ENCODE measurements at places on chromosomes 7 and 10.

GRCh38 chr7:150737265-150738055 lies at the start of gene GIMAP5:
Gene GIMAP5 (plus strand): TSS chr7:150737418. CDS start chr7:150740885, 3,467 bp downstream.
- DNase-seq: no peak

DNA sequence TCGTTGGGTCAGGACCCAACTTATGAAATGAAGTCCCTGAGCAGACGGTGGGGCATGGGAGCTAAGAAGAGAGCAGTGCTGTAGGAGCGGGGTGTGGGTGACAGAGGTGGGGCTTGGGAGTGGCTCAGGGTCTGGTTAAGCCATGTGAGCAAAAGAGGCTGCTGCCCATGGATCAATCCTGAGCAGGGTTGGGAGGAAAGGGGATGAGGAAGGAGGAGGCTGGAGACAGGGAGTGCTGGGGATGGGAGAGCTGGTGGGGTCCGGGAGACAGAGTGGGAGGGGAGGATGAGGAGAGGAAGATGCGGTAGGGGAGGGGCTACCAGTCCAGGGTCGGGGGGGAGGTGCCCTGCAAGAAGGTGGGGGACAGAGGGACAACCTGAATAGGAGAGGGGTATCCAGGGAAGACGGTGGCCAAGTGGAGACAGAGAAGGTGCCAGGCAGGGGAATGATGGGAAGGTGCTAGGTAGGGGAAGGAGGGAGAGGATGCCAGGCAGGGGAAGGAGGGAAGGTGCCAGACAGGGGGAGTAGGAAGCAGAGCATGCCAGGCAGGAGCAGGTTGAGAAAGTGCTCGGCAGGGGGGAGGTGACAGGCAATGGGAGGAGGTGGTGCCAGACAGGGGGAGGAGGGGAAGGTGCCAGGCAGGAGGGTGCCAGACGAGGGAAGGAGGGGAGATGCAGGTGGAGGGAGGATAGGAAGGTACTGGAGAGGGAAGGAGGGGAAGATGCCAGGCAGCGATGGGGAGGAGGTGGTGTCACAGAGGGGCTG lies 27.5 kb upstream of the SMARCD3 start:
- no peak for DNase-seq

DNA sequence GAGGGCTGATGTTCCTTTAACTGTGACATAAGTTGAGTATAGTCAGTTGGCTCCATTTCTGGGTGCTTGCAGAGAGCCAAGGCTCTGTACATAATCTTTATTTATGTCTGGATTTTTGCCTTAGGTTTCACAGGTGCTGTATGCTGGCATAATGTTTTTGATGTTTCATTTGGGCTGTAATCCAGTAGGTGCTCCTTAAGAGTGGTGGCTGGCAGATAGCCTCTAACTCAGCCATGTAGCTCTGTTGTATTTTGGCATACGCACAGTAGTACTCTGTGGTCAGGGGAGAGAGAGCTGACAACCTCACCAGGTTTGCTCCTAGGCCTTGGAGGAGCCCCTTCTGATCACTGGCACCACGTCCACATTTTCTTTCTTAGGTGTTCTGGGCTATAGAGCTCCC lies 61.1 kb downstream of the RNF133 start:
- no peak for DNase-seq

DNA sequence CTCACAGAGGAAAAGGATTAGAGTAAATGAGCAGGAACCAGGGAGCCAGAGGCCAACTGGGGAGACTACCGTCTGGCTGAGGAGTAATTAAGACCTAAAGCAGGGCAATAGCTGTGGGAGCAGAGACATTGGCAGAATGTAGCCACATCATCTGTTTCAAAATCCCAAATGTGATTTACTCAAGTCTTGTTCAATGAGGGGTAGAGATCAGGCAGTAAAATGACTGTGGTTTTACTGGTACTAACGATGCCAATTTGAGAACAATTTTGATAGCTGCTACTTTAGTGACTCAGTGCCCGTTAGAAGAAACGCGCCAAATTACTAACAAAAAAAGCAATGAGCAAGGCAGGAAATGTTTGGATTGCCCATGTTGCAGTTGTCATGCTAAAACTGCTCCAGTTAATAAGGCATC lies 12.7 kb upstream of the MIOS start:
- DNase-seq: peak; percentile 30

DNA sequence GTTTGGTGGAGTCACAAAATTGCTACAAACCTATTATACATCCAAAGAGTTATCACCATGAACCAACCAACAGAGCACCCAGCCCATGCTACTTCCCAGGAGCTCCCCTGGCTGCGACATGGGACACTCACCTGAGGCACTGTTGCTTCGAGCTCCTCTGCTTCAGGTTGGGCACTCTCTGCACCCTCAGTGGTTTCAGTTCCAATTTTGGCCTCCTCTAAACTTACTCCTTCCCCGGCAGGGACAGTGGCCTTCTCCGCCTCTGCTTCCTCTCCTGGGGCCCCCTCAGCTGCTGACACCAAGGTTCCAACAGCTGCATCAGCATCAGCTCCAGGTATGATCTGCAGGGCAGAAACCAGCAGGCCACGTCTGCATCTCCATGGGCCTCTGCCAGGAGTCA lies 120.4 kb upstream of the TARP start:
- no peak for DNase-seq

DNA sequence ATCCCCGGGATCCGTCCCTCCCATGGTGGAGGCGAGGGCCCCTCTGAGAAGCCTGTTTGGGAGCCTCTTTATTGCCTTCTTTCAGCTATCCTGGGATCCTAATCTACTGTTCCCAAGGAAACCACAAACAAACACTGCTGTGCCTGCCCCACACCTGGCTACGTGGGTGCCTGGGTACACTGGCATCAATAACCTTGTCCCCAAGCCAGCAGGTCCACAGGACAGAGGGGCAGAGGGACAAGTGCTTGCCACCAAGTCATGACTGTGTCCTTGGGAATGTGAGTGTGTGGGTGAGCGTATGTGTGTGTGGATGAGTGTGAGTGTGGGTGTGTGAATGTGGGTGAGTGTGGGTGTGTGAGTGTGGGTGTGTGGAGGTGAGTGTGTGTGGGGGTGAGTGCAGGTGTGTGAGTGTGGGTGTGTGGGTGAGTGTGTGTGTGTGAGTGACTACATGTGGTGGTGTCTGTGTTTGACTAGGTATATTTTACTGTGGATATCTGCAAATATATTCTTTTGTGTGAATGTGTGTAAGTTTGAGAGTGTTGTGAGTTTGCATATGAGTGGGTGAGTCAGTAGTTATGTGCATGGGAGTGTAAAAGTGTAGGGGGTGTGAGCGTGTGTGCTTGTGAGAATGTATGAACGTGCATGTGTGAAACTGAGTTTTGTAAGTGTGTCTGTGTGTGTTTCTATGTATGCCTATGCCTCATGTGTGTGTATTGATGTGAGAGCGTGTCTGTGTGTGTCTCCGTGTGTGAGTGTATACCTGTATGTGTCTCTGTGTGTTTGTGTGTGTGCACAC lies 96.1 kb downstream of the TNS3 start:
- DNase-seq: no peak

DNA sequence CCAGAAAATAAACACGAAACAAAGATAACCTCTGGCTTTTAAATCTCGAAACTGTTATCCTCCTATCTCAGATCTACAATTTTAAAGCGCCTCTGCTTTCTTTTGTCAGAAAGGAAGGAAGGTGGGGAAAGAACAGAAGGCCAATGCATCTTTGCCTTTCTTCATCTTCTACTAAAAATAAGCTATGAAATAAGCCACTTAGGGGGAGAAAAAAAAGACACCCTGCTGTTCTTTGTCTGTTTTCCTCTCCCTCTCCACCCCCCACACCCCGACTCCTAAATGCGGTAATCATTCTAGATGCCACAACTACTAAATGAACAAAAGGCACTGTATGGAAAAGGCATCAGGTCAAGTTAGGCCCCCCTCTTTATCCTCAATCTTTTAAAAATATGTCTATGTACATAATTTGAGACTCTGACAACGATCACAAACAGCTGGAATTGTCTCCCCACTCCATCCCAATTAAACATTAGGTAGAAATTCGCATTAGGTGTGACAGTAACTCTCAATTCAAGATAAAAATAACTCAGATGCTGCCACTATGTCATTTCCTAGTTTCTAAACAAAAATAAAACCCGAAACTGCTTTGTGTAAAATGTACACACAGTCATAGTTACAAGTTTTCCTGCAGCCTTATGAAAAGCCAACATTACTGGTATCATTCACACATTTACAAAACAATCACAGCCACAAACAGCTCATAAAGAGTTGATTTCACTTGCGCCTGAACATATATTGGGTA lies 2.4 kb downstream of the UBE2H start:
- DNase-seq: no peak

- DNase-seq: no peak
These were observed 11.9 kb upstream of the PTPN12 start for GRCh38 chr7:77525231-77525630.

DNA sequence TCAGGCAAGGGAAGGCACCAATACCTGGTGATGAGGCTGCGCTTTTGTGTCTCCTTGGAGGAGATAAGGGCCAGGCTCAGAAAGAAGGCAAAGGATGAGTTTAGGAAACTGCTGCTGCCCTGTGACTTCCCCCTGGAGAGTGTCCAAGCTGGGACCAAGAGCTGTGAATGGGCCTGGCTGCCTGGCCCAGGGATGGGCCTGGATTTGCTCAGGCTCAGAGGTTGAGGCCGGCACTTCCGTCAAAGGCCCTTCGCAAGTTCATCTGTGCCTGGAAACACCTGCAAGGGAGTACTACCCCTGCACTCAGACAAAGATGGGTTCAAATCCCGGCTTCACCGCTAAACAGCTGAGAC lies 50.5 kb upstream of the NANOS1 start:
- DNase-seq: no peak

All from T1000 (cell line).